Kidney (tissue), 22 donors: ENCODE measurements at places on chromosomes 13 and 19. TPM values are rescaled to one million over a fixed set of nuclear protein-coding genes. Genes with fewer than 3 reads are reported as not detected.
A peak's percentile ranks its signal among the peaks of the same experiment; 100 is the strongest.

Gene SHD
- total RNA-seq = not detected

Gene IZUMO4
- 4.3 TPM for total RNA-seq

Gene RXFP2
- total RNA-seq = 0.09 TPM

Gene ATP4A
- total RNA-seq = not detected

DNA sequence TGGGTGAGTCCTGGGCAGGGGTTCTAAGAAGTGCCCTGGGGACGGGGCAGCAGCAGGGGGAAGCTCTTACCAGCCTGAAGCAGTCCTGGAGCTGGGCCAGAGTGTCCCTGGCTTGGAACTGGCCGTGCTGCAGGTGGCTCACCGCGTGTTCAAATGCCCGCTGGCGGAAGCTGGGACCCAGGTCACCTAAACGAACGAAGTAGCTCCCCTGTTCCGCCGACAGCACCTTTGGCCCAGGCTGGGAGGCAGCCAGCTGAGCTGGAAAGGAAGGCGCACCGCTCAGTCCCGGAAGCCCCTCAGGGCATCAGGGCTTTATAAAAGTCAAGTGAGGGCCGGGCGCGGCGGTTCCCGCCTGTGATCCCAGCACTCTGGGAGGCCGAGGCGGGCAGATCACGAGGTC is 9.6 kb downstream of the PLIN4 start:
- H3K36me3 ChIP-seq = peaks cover 2% of the 10 kb centered on the region
- no peak overlapping the region for H3K4me3 ChIP-seq
- DNase-seq = no peak
- H3K4me1 ChIP-seq = no peaks in the 10 kb centered on the region
- no peak overlapping the region for H3K27ac ChIP-seq

- DNase-seq = peak; percentile 26
- no peaks in the 10 kb centered on the region for H3K27me3 ChIP-seq
- no peak overlapping the region for H3K27ac ChIP-seq
- H3K4me1 ChIP-seq = no peaks in the 10 kb centered on the region
- no peak overlapping the region for H3K4me3 ChIP-seq
Observed at GRCh38 chr13:107450931-107451330, 764.4 kb downstream of the LIG4 start.

GRCh38 chr13:22357132-22357531 is 686.3 kb downstream of the FGF9 start:
- no peak overlapping the region for H3K4me3 ChIP-seq
- no peaks in the 10 kb centered on the region for H3K4me1 ChIP-seq
- H3K27me3 ChIP-seq = no peaks in the 10 kb centered on the region
- no peak overlapping the region for H3K27ac ChIP-seq
- H3K36me3 ChIP-seq = no peaks in the 10 kb centered on the region

DNA sequence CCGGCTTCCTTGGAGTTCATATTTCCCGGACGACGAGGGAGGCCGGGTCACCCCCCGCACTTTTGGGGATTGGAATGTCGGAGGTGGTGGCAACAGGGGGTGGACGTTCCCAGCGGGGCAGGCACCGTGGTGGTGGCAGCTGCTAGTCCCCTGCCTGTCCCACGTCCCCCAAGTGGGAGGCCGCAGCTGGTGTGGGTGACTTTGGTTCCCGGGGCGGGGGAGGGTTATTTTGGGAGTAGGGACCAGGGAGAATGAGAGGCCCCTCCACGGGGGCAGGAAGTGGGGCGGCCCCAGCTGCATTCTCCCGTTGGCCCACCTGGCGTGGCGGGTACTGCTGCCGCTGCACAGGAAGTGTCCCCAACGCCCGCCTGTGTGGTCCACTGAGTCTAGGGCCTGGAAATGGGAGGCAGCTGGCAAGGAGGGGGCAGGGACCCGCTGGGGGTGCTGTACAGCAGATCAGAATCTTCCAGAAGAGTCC is 11.1 kb upstream of the PLIN3 start:
- peak; percentile 55 for DNase-seq
- no peak overlapping the region for H3K27ac ChIP-seq
- no peak overlapping the region for H3K4me3 ChIP-seq
- H3K4me1 ChIP-seq = no peaks in the 10 kb centered on the region

GRCh38 chr13:41059456-41060081 is 1.7 kb upstream of the WBP4 start:
- H3K36me3 ChIP-seq = no peaks in the 10 kb centered on the region
- no peaks in the 10 kb centered on the region for H3K27me3 ChIP-seq
- H3K4me3 ChIP-seq = peak overlapping the region; percentile 91
- H3K4me1 ChIP-seq = no peaks in the 10 kb centered on the region

- peak; percentile 73 for DNase-seq
- no peaks in the 10 kb centered on the region for H3K27me3 ChIP-seq
- H3K36me3 ChIP-seq = no peaks in the 10 kb centered on the region
Observed at GRCh38 chr19:33740811-33741396, 55.8 kb upstream of the KCTD15 start.
